A549 treated with GW870086 at 1 μM for 4 hours (cell line): ENCODE measurements at places on chromosomes 6 and 20. TPM values are rescaled to one million over a fixed set of nuclear protein-coding genes. Genes with fewer than 3 reads are reported as not detected.

GJA1 gene
- 47.2 to 78.9 TPM (median 69.8 TPM) in 5 replicates for total RNA-seq

ECT2L gene
- not detected in 5 replicates for total RNA-seq

SLC17A3 gene
- 0.86 to 1.4 TPM (median 1.3 TPM) in 5 replicates for total RNA-seq

FOXA2 gene
- total RNA-seq = 12.4 to 19.1 TPM (median 17.8 TPM) in 5 replicates

WASF1 gene
- 10.7 to 13.3 TPM (median 10.8 TPM) in 5 replicates for total RNA-seq

BMP6 gene
- total RNA-seq = 12.6 to 18.8 TPM (median 18.5 TPM) in 5 replicates

BFSP1 gene
- 3.5 to 4.5 TPM (median 4.0 TPM) in 5 replicates for total RNA-seq

DLGAP4 gene
- total RNA-seq = 52.2 to 68.9 TPM (median 65.4 TPM) in 5 replicates

ERVFRD-1 gene
- total RNA-seq = not detected in 5 replicates

TRIM31 gene
- total RNA-seq = 0.33 to 1.4 TPM (median 0.83 TPM) in 5 replicates

THBD gene
- 47.1 to 57.7 TPM (median 50.6 TPM) in 5 replicates for total RNA-seq

C20orf141 gene
- total RNA-seq = 0.46 to 0.96 TPM (median 0.50 TPM) in 3 of 5 replicates, not detected in the others

PTCRA gene
- not detected in 5 replicates for total RNA-seq

MYLK4 gene
- 0.09 to 0.13 TPM (median 0.12 TPM) in 5 replicates for total RNA-seq

KIF25 gene
- 0.05 to 0.22 TPM in 2 of 5 replicates, not detected in the others for total RNA-seq

CGAS gene
- 4.6 to 5.0 TPM (median 4.8 TPM) in 5 replicates for total RNA-seq

SERPINB6 gene
- 133 to 152 TPM (median 139 TPM) in 5 replicates for total RNA-seq

CST2 gene
- 0.19 to 0.43 TPM (median 0.27 TPM) in 4 of 5 replicates, not detected in the other for total RNA-seq

CD40 gene
- 3.3 to 5.7 TPM (median 4.6 TPM) in 5 replicates for total RNA-seq
